ENCODE measurements at places on chromosomes 6 and 20.

- DNase-seq, result no peak
These were observed 5.4 kb downstream of the DLL1 start for GRCh38 chr6:170285482-170285881.

DNA sequence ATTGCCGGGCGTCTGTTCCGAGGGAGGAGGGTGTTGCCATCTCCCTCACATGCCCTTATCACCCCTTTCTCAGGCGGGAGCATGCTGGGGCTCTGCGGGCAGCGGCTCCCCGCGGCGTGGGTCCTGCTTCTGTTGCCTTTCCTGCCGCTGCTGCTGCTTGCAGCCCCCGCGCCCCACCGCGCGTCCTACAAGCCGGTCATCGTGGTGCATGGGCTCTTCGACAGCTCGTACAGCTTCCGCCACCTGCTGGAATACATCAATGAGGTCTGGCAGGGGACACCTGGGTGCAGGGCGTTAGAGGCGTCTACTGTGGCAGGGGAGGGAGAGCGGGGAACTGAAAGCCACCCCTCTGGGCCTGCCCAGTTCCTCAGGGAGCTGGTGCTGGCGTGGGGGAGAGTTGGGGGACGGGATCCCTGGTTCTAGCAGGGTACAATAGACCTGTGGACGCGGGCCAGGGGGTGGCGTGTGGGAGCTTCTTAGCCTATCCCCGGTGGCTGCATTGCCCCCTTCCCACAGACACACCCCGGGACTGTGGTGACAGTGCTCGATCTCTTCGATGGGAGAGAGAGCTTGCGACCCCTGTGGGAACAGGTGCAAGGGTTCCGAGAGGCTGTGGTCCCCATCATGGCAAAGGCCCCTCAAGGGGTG, 697 bp downstream of the PPT2 start:
- DNase-seq, result peak; percentile 67

GRCh38 chr6:43944908-43945767, 175.1 kb downstream of the VEGFA start:
- peak; percentile 80 for DNase-seq

DNA sequence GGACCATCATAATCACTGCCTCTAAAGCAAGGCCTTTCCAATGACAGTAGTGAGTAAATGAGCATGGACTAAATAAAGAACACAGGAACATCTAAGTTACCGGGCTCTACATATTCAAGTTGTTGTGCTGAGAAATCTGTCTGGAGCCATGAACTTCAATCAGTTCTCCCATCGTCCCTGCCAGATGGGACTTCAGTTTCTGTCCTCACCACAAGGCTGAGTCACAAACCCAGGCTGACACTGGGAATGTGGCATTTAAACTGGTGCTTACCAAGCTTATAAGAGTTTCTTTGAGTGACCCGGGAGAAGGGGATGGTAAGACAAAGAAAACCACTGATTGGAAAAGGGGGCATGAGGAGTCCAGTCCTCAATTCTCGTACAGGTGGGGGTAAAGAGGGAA, 497.0 kb downstream of the MAFB start:
- DNase-seq, result peak; percentile 8

GRCh38 chr6:18506382-18507017, 119.3 kb downstream of the RNF144B start:
- DNase-seq, result peak; percentile 24

GRCh38 chr6:24245275-24245674, 112.6 kb downstream of the DCDC2 start:
- no peak for DNase-seq

GRCh38 chr6:159935065-159935464, 33.8 kb upstream of the IGF2R start:
- peak; percentile 44 for DNase-seq

GRCh38 chr20:952196-952795, 36.2 kb upstream of the ANGPT4 start:
- DNase-seq, result no peak

DNA sequence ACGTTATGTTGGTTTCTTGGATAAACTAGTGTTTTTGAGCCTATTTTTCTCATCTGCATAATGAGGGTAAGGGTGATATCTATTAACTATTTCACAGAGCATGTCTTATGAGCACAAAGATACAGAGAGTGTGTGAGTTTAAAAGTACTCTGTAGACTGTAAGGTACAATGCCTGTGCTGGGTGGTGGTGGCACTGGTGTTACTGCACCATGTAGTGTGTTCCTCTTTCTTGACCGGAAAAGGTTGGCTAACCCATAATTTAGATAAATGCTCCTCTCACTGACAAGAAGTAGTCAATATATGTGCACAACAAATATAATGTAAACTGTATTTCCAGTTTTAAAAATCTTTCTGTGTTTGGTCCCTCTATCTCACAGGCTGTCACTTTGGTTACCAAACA, 116.2 kb upstream of the MMS22L start:
- no peak for DNase-seq

DNA sequence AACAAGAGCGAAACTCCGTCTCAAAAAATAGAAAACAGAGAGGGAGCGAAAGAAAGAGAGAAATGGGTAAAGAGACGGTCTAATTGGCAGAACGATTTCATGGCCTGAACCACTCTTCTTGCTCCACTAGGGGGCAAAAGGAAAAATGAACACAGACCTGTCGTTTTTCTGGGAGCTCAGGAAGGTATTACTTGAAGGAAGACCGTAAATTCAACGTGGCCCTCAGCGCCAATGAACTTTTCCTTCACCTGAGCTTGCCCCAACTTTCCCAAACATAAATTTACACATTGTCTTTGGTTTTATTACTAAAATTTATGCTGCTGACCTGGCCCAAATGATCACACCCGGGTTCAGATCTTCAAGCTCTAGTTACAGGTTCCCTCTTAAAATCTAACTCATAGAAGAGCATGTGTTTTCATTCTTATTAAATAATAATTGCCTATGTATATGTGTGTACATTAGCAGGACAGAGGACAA, 67.3 kb downstream of the ATP9A start:
- DNase-seq, result peak; percentile 47

- no peak for DNase-seq
These were observed 44.6 kb downstream of the GPR63 start for GRCh38 chr6:96792561-96793190.

All from EL (cell line).